NCI-H187 treated with DMSO at 0.1 percent for 48 hours (cell line): ENCODE measurements at places on chromosomes 7 and 10.

DNA sequence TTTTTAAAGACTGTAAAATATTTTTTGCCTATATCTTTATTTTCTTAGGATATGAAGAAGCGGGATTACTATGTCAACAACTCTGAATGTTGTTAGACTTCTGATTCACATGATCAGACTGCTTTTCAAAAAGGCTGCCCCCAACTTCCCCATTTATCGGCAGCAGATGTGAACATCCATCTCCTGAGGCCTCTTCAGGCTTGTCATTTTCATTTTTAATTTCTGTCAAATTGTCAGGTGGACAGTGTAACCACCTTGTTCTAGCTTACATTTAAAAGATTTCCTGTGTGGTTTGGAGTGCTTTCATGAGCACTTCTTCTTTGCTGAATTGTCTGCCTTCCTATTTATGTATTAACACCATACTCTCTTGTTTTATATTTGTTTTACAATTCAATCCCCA, 78.8 kb upstream of the GSDME start:
- no peak for DNase-seq

DNA sequence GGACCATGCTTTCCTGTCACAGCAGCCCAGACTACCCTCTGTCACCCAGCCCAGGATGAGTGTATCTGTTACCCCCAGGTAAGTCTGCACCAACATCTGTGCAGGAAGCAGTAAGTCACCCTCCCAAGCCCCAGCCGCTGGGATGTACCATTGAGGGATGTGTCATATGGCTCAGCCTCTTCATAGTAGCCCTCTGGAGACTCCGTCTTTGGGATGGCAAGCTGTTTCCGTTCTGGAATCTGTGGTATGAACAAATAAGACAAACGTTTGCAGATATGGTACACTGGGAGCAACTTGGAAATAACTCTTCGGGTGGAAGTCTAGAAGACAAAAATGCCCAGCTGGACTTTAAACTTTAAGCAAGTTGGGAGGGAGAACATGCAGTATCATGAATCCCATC, 81.3 kb downstream of the AFAP1L2 start:
- DNase-seq: no peak

- DNase-seq: no peak
Observed at GRCh38 chr10:4576206-4576605, 249.8 kb upstream of the AKR1E2 start.

DNA sequence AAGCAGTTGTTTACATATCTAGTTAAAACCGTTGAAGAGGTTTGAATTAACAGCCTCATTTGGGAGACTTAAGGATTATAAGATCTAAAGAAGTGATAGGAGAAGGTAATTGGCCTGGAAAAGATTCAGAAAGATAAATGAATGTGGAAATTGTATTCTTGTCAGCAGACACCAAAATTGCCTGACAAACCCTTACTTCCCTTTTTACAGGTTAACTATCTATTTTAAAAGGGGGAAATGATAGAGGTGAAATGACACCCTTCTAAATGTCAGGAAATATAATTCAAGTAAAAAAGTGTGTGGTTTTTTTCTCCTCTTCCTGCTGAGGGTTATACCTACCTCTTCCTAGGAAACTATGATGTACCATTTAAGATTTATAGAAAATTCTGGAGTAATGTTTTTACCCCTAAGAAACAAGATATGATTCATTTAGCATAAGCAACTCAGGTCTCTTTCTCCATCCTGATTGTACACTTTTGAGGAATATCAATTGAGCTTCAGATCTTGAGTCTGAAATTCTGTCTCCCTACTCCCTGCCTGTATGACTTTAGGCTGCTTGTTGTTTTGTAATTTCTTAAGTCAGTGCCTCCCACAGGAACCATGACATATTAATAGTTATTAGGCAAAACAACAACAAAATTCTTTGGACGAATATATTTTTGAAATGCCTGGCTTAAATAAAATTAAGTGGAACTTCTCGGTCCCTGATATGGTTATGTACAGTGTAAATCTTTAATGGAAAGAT, 250.4 kb downstream of the RNLS start:
- no peak for DNase-seq

- DNase-seq: no peak
Observed at GRCh38 chr7:86282014-86282682, 361.6 kb upstream of the GRM3 start.
